Stimulated activated CD8-positive, alpha-beta memory T cell treated with anti-CD3 and anti-CD28 coated beads, Interleukin-4, amount 100 ng/mL, for 4 hours (primary cell): ENCODE measurements at places on chromosomes 12 and 14.

GRCh38 chr12:12539028-12539810, 23.4 kb downstream of the DUSP16 start:
- DNase-seq: no peak

DNA sequence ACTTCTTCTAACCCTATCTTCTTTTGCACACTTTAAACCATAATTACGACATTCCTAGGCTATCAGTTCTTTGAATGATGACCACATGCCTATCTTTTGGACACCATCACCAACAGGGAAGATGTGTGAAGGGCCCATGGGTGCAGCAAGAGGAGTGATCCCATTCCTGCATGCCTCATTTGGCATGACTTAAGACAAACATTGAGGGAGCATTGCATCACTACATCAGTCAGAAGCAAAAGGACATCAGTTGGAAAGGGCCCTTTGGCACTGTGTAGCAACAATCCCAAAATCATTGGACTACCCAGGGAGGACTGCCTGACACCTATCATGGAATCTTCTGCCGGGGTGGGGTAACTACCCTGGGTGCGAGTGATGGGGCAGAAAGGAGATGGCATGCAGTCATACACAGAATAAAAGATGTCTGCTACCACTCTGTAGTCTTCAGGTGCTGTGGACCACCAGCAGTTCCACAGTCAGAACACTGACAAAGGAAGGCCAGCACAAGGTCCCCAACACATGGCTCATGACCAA, 10.7 kb upstream of the TMBIM6 start:
- no peak for DNase-seq

DNA sequence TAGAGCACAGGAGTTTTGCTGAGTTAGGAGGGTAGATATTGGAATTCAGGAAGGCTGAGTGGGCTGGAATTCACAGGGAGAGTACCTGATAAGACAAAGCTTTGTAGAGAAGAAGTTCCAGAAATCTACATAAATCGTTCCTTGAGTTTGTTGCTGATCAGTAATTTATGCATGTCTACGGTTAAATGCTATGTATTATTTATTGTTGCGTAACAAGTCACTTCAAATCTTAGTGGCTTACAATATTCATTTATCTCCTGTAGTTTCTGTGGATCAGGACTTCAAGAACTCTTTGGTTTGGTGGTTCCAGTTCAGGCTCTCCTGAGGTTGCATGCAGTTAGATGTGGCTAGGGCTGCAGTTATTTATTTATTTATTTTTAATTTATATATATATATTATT, 7.8 kb downstream of the PUS7L start:
- DNase-seq: no peak

GRCh38 chr14:100400115-100400514, 77.0 kb downstream of the SLC25A47 start:
- no peak for DNase-seq

DNA sequence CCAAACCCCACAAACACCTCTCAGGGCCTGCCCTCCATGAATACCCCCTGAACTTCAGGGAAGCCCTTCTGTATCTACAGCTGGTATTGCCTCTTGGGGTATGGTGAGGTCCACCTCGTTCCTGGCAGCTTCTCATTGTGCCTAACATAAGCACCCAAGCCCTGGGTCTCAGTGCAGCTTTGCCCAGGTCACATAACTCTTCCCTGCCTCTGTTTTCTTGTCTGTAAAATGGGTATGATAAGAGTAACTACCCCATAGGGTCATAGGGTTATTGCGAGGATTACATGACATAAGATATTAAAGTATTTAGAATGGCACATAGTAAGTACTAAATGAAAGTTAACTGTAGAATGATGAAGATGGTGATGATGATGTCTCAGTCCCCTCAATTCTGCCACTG, 190.0 kb upstream of the PWP1 start:
- DNase-seq: no peak

GRCh38 chr12:19694627-19695026, 255.3 kb downstream of the AEBP2 start:
- no peak for DNase-seq

- no peak for DNase-seq
Measured at GRCh38 chr14:76701436-76701835, 59.8 kb upstream of the VASH1 start.

GRCh38 chr12:13170892-13171490, 25.5 kb upstream of the EMP1 start:
- DNase-seq: no peak

- no peak for DNase-seq
Measured at GRCh38 chr14:28407996-28408395, 358.6 kb upstream of the FOXG1 start.

DNA sequence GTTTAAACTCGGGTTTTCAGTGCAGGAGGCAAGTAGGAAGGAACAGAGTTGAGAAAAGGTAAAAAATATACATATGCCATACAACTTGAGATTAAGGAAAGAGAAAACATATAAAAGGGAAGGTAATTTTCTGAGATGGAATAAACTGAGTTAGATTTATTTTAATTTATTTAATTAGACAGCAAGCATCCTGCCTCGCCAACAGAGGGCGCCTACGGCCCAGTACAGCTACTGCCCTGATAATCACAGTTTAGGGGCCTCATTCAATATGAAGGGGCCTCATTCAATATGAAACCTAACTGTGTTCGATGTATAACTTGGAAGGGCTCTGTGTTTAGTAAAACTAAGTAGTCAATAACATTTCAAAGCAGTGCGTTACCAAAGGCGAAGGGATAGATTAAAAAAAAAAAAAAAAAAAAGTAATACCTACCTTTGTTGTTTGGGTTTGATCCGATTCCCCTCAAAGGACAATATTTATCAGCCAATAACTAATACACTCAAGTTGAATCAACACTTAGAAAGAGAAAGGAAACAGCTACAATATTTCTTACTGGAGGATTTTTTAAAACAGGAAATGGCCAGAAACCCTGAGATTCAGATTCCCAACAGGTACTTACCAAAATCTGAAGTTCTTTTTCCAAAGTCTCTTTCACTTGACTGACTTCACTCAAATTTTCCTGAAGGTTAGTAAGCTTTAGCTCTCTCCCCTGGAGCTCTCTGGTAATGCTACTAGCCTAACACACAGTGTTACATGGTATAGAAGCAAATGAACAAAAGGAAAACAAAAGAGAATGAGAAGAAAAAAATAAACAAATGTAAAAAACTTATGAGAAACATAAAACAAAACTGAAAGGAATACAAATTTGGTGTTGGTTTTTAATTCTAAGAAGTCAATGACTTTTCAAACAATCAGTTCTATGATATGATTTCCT, 70.0 kb upstream of the VPS33A start:
- no peak for DNase-seq

DNA sequence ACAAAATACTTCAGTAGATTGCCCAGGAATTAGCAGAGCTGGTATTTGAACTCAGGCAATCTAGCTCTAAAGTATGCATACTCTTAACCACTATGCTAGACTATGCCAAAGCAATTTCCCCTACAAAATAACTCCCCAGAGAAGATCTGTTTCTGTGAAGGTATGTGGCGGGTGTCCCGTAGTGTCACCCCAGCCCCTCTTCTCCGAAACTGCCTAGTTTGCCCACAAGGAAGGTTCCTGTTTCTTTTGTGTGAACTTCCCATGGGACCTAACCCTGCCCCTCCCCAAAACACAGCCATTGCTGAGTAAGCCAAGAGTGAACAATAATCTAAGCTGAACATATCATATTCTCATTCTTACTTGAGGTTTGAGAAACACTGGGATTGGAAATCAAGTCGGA, 15.5 kb upstream of the RAP1B start:
- no peak for DNase-seq

GRCh38 chr12:46664761-46665287, 161.0 kb downstream of the SLC38A4 start:
- no peak for DNase-seq

GRCh38 chr14:61631045-61631687, 64.1 kb upstream of the HIF1A start:
- no peak for DNase-seq

DNA sequence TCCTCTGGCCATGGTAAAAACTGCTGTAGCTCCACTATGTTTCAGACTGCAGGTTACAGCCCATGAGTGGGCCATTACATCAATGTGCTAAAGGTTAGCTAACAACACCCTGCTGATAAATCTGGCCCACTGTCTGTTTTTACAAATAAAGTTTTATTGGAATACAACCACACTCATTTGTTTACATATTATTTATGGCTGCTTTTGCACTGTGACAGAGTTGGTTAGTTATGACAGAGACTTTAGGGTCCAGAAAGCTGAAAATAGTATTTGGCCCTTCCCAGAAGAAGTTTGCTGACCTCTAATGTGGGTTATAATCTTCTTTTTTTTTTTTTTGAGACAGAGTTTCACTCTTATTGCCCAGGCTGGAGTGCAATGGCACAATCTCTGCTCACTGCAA, 134.2 kb upstream of the PWP1 start:
- no peak for DNase-seq

DNA sequence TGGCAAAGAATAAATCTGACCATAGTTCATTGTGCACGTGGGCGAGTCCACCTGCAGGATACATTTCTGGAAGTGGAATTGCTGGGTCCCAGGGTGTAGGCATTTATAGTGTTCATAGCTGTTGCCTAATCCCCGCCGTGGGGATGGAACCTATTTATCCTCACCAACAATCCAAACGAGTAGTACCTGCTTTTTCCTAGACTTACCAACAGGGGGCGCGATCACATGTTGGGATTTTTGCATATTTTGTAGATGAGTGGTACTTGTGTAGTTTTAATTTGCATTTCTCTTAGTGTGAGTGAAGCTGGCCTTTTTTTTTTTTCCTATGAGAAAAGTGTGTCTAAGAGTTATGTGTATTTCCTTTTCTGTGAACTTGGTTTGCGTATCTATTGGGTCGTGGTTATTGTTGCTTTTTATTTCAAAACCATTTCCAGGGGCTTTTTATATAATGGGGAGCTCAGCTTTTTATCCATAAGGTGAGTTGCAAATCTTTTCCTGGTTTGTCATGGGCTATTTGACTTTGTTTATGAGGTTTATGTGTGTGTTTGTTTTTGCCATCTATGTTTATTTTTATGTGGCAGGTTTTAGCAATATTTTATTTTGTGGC, 67.2 kb downstream of the CCDC92 start:
- DNase-seq: peak; percentile 24

DNA sequence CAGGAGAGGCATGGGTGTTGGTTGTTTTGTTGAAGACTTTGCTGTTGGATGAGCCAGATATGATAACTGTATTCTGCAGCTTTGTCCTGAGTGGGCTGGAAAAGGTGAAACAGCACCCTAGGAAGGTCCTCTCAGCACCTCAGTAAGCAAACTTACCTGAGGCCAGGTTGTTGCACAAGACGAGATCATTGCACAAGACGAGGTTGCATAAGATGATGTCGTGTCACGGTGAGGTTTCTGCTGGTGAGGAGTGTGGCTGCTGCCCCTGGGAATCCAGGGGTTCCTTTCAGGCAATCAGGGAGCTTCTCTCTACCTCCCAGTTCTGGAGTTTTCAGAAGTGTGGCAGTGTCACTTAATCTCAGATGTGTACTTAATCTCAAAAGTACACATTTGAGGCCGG, 85.6 kb downstream of the GLT1D1 start:
- DNase-seq: no peak

DNA sequence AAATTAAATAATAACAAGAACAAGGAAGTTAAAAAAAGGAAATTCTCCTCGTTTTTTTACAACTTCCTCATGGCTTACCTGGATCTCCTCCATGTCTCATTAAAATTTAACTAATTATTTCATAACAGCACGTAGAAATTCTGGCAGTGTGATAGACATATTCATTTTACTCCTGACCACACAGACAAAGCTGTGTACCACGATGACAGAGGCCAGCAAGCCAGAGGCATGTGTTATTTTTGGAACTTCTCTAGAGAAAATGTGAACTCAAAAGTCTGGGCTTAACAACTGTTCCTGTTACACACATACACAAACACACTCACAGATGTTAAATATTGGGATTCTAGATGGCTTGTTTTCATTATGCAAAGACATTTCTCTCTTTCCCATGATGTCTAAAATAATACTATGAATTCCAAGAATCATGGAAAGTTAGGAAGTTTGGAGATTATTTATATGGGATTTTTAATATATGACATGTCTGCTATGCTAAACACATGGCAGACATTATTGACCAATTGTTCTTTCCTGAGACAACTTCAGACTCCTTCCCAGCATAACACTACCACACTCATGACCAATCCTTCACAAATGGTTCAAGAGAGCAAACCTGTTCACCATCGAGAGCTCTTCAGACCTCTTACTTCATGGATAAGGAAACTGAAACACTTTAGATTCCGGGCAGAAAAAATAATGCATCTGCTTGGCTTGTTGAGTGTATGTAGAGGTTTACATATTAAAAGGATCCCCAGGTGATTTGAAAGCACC, 158.7 kb downstream of the DACT1 start:
- DNase-seq: no peak

- DNase-seq: no peak
Measured at GRCh38 chr14:31843361-31844091, 233.6 kb upstream of the ARHGAP5 start.

- DNase-seq: no peak
Measured at GRCh38 chr12:3132636-3133404, 55.6 kb downstream of the TSPAN9 start.

DNA sequence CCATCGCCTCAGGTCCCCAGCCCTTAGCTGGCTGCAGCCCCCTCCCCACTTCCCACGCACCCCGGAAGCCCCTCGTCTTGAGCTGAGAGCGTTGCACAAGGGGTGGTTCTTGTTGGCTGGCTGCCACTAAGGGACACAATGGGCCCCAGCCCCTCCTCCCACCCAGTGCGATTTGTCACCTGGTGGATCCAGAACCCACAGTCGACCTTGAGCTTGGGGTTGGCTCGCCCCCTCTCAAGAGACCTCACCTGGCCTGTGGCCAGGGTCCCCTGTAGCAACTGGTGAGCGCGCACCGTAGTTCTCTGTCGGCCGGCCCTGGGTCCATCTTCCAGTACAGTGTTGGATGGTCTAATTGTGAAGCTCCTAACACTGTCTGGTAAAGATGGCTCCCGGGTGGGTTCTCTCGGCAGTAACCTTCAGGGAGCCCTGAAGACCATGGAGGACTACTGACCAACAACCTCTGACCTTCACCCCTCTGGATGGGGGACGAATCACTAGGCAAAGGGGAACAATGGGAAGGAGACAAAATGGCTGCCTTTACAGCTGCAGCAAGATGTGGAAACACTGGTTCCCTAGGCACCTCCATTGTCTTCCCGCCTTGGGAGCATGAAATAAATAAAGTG, 6.6 kb downstream of the PHB2 start:
- DNase-seq: no peak

- DNase-seq: no peak
Measured at GRCh38 chr12:97336900-97337751, 125.5 kb upstream of the RMST start.
